ENCODE measurements at places on chromosomes 1 and 21.

- no peak for DNase-seq
These were observed 14.6 kb upstream of the PKNOX1 start for GRCh38 chr21:42959728-42960127.

GRCh38 chr1:73593364-73593763, 604.6 kb downstream of the LRRIQ3 start:
- DNase-seq = peak; percentile 58

DNA sequence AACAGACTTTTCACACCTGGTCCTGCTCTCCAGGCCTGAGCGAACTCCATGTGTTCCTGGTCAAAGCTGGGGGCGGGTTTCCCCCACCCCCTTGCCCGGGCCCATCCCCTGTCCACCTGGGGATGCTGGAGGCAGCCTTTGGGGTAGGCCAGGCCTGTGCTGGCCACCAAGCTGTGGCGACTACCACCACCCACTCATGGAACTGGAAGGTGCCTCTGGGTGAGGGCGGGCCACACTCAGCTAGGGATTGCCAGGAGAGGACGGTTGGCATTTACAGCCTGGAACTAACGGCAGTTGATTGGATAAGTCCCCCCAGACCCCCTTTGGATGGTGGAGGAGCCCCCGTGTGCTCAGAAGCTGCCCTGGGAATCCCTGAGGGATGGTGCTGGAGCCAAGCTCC, 7.9 kb downstream of the S100B start:
- no peak for DNase-seq

GRCh38 chr1:226983992-226984364, 43.9 kb downstream of the COQ8A start:
- no peak for DNase-seq
